HEK293T (cell line): ENCODE measurements at places on chromosomes 3 and 15.

- no peak for DNase-seq
Measured at GRCh38 chr3:17039594-17039993, 154.8 kb downstream of the PLCL2 start.

GRCh38 chr3:127820826-127821313, 1.4 kb downstream of the MGLL start:
- no peak for DNase-seq

DNA sequence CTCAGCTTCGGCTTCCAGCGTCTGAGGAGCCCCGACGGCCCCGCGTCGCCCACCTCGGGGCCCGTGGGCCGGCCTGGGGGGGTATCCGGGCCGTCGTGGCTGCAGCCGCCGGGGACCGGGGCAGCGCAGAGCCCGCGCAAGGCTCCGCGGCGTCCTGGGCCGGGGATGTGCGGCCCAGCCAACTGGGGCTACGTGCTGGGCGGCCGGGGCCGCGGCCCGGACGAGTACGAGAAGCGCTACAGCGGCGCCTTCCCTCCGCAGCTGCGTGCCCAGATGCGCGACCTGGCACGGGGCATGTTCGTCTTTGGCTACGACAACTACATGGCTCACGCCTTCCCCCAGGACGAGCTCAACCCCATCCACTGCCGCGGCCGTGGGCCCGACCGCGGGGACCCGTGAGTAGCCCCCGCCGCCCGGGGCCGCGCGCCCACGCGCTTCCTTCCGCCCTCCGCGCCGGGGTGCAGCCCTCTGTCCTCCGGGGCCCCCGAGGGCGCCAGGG, 462 bp downstream of the EDEM1 start:
- DNase-seq, result peak; percentile 36

- no peak for DNase-seq
Measured at GRCh38 chr15:25695875-25696760, 167.0 kb downstream of the ATP10A start.

DNA sequence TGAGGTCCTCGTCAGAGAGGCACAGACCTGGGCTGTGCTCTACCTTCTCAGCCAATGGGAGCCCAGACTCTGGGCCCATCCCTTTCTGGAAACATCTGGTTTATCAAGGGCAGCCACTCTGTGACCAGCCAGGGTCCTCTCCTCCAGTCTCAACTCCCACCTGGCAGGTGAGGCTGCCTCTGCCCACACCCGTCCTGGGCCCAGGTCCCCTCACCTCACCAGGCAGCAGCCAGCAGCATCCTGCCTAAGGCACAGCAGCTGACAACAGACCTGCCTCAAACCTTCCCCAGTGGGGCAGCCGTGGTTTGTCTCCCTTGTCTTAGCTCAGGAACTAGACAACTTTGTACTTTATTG, 8.7 kb upstream of the VIPR1 start:
- no peak for DNase-seq

GRCh38 chr3:57659004-57659673, 33.7 kb downstream of the DENND6A start:
- no peak for DNase-seq

DNA sequence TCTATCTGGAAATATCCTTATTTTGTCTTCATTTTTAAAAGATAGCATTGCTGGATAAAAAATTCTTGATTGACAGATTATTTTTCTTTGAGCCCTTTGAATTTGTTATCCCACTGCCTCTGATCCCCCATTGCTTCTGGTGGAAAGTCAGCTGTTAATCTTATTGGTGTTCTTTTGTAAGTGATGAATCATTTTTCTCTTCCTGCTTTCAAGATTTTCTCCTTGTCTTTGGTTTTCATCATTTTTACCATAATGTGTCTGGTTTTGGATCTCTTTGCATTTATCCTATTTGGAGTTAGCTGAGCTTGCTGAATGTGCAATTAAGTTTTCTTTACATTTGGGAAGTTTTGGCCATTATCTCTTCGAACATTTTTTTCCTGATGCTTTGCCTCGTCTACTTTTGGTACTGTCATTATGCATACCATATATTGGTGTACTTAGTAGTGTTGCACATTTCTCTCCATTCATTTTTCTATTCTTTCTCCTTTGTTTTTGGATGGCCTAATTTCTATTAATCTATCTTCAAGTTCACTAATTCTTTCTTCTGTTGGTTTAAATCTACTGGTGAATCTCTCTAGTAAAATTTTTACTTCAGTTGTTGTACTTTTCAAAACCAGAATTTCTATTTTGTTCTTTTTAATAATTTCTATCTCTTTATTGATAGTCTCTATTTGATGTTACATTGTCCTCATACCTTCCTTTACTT, 440.0 kb upstream of the PROK2 start:
- DNase-seq, result no peak

DNA sequence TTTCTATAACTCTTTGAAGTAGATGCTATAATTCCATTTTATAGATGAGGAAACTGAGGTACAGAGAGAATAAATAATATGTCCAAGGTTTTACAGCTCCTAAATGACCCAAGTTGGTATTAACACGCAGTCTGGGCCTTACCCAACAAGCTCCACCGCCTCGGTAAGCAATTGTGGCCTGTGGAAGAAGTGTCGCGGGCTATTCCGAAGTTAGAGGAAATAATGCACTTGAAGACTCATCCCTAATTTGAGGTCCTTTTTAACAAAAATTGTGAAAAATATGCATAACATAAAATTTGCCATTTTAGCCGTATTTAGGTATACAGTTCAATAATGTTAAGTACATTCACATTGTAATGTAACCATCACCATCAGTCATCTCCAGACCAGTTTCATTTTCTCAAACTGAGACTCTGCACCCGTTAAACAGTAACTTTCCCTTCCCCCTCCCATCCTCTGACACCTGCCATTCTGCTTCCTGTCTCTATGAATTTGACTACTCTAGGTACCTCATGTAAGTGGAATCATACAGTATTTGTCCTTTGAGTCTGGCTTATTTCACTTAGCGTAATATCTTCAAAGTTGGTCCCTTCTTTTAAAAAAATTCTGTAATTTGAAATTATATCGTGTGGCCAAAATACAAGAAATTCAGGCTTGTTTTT, 18.2 kb downstream of the IDH3A start:
- no peak for DNase-seq

GRCh38 chr15:96348112-96349027, 17.9 kb downstream of the NR2F2 start:
- no peak for DNase-seq

- no peak for DNase-seq
Measured at GRCh38 chr3:66885326-66886000, 112.6 kb upstream of the KBTBD8 start.

DNA sequence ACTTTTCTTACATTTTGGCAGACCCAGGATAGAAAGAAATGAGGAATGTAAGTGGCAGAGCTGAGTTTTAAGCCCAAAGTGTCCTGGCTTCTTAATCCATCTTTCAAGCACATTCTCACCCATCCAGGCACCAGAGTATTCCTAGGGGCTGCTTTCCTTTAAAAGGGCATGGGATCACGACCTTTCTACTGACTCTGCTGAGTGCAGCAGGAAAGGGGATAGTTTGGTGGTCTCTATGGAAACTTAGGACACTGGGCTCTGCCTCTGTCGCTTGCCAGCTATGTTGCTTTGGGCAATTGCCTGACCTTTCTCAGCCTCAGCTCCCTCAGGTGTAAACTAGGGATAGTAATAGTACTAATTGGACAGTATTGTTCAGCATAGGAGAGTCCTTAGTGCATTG, 458.4 kb downstream of the PDCD6IP start:
- no peak for DNase-seq

GRCh38 chr3:36734742-36735141, 29.6 kb downstream of the DCLK3 start:
- DNase-seq, result no peak

DNA sequence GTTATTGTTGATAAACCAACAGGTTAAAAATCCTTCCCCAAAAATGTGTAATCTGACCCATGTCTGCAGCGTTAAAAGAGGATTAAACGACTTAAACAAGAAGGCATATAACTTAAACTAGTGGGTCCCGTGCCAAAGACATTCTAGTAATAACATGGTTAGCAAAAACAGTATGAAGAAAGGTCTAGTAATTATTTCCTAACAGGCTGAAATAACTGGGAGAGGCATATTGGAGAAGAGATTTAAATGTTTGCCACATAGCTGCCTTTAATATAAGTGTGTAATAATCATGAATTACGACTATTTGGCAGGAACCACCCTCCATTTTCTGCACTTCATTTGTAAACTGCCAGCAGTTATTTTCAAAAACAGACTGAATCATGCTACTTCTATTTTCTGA, 67.7 kb upstream of the CSPG5 start:
- no peak for DNase-seq

DNA sequence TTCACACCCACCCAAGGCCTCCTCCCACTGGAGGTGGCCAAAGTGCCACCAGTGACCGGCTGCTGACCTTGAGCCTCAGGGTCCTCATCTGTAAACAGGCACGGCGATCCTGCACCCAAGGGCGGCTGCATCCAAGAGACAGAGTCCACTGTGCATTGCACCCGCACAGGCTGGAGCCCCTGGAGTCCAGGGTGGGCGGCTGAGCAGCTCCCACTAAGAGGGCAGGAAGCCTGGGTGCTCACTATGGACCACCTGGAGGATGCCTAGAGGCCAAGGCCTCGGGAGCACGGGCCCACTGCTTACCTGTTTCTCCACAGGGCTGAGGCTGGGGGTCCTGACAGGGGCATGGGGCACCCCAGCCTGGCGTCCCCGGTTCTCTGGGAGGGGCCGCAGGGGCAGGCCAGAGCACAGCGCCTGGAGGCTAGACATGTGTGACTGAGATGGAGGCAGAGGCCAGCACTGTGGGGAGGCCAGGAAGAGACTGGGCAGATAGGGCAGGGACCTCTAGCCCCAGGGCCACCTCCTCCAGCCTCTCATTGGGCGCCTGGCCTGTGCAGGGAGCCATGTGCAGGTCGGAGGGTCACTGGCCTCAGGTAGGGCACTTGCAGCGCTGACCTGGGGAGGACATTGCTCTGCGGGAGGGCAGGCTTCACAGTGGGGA, at the start of gene UROC1:
Gene UROC1, minus strand, starts transcription at position 483 of the 661 bp plus-strand sequence. Its CDS starts 54 bp downstream, at position 429.
- no peak for DNase-seq

DNA sequence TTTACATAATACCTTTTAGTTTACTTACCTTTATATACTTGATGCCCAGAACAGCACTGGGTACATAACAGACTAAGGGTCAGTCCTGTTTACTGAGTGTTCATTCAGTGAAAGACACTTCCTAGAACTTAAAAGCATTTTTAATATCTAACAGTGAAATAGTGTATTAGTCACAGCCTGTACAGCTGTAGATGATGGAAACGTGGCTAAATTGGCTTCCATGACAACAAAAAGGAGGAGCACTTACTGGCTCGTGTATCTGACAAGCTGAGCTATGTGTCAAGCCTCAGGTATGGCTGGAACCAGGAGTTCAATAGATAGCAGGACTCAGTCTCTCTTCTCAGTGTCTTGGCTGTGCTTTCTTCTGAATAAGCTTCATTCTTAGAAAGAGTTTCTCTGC, 40.2 kb downstream of the CMTM8 start:
- no peak for DNase-seq

DNA sequence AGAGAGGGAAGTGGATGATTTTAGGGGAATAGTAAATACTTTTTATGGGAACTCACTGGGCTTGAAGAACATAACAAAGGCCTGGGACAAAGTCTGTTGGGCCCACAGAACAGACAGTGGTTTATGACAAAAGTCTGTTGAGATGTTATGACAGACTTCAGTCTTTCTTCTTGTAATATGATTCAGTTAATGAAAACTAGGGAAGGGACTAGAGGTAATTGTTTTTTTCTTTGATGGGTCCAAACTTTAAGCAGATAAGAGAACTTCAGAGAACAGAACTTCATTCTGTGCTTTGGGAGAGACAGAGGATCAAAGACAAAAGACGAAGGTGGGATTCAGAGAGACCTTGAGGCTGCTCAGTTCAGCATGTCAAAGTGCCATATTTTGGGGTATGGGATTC, 9.3 kb downstream of the CRYBG3 start:
- DNase-seq, result no peak

- no peak for DNase-seq
Measured at GRCh38 chr15:75844629-75845335, 1.5 kb downstream of the UBE2Q2 start.

GRCh38 chr3:184683234-184683633, 28.6 kb downstream of the MAGEF1 start:
- DNase-seq, result no peak

DNA sequence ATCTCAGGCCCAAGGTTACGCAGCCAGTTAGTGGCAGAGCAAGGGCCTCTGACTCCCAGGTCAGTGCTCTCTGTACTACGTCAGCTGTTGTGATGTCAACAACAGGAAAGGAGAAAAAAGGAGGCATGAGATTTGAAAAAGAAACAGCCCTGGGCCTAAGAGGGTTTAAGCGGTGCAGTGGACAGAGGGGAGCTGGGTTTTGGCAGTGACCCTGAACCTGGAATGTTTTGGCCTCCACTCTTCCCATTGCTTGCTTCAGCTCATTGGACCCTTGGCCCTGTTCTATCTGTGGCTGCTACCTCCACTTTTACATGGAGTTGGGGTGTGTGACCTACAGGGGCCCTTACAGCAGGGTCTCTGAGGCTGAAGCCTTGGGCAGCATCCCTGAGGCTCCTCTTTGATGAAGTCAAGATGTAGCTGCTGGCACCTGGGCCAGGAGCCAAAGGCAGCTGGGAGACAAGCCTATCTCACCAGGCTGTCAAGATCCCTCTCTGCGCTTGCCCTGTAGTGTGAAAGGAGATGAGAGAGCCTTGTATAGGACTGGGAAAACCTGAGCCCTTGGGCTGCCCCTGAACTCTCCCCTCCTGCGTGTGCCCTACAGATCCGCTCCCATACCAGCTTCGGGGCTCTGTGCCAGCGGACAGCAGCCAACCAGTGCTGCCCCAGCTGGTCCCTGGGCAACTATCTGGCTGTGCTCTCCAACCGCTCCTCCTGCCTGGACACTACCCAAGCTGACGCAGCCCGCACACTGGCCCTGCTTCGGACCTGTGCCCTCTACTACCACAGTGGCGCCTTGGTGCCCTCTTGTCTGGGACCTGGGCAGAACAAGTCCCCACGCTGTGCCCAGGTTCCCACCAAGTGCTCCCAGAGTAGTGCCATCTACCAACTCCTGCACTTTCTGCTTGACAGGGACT, 8.7 kb downstream of the DISP2 start:
- DNase-seq, result no peak

DNA sequence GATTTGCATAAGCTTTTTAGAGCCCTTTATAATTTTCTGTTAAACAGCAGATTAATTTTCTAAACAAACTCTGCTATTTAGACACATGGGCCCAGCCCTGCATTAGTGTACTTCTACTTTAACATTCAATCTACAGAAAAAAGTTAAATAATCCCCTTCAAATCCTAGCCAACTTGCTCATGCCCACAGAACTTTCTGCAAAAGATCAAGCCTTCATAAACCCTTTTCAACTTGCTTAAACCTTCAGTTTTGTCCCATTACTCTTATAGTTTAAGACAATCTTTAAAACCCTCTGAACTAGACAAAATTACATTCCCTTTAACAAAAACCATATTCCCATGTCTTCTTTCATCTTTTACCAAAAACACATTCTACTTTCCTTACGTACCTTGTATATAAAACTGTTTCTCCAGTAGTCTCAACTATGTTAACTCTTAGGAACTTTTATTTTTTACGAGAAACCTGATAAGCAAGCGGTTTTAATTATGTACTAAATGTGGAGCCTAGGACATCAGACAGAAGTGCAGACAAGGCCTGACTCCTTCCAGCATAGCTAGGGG, 25.2 kb upstream of the ADGRG7 start:
- DNase-seq, result no peak
